Activated CD8-positive, alpha-beta memory T cell treated with anti-CD3 and anti-CD28 coated beads, Interleukin-2, amount 10 ng/mL, durations not matched to agents 7 days and 5 days (primary cell): ENCODE measurements at places on chromosomes 6 and 20. TPM values are rescaled to one million over a fixed set of nuclear protein-coding genes. Genes with fewer than 3 reads are reported as not detected.

AHCY gene
- total RNA-seq = 95.5 TPM

EXOC2 gene
- 34.6 TPM for total RNA-seq

PRSS35 gene
- not detected for total RNA-seq

HNF4A gene
- not detected for total RNA-seq

C4B gene
- total RNA-seq = 3.5 TPM

RIPOR2 gene
- 104 TPM for total RNA-seq

FOXP4 gene
- total RNA-seq = 7.7 TPM

SYNDIG1 gene
- not detected for total RNA-seq

FUCA2 gene
- total RNA-seq = 23.7 TPM

TP53TG5 gene
- 0.15 TPM for total RNA-seq

SDC4 gene
- total RNA-seq = 50.7 TPM

TCF21 gene
- not detected for total RNA-seq

ULBP2 gene
- 0.80 TPM for total RNA-seq

ISM1 gene
- total RNA-seq = 0.23 TPM

NELFE gene
- 79.7 TPM for total RNA-seq

IBTK gene
- 34.2 TPM for total RNA-seq

CST4 gene
- total RNA-seq = not detected

KCNK5 gene
- 19.1 TPM for total RNA-seq

DSP gene
- 0.09 TPM for total RNA-seq

OLIG3 gene
- total RNA-seq = 0.94 TPM

GNL1 gene
- total RNA-seq = 73.5 TPM

MAVS gene
- total RNA-seq = 37.4 TPM
